Ammon's horn (tissue), 1 donor: ENCODE measurements at places on chromosomes 13 and 19.

DNA sequence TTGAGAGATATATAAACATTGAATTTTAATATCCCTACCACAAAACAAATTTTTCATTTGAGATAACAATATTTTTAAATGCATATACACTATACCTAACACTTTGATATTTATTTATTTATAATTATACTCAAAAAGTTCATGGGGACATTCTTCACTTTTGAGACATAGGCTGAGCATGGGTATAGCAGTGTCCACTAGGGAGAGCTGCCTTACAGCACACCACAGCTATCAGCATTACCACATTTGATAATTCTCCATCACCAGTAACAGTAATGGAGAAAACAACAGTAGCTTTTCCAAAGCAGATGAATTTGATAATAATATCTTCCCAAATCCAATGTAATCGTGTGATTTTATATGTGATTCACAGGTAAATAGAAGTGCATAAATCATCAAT lies 626.1 kb downstream of the DACH1 start:
- DNase-seq: peak; percentile 9

GRCh38 chr19:2260341-2260805 lies 4.2 kb upstream of the JSRP1 start:
- no peak for DNase-seq

DNA sequence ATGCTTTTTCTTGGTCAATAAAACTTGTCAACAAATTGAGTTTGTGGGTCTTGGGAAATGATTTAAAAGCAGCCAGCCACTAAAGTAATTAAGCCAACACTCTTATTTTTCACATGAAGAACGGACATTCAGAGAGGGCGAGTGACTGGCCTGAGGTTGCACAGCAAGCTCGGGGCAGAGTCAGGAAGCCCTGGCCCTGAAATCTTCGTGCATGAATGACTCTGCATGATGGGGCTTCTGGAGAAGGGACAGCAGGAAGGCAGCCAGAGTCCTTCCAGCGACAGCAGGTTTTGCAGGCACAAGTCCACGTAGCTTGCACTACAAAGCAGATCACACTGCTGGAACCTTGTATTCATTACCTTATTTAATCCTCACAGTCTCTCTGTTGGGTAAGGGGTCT lies 232.5 kb downstream of the ZNF536 start:
- no peak for DNase-seq

DNA sequence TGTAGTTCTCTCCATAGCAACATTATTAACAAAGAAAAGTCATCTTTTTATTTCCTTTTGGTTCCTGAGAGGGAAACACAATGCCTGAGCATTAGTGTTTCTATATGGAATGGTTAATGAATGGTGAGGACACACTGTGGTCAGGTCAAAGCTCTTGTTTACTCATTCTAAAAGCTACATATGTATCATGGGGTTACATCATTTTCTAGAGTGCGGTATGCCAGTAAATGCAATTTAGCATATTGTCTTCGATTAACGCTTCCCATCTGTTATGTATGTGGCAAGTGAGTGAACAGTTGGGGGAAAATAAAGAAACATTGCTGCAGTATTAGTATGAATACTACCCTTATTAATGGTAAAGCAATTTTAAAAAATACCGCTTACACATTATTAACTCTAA lies 1152.2 kb upstream of the SPRY2 start:
- DNase-seq: no peak

DNA sequence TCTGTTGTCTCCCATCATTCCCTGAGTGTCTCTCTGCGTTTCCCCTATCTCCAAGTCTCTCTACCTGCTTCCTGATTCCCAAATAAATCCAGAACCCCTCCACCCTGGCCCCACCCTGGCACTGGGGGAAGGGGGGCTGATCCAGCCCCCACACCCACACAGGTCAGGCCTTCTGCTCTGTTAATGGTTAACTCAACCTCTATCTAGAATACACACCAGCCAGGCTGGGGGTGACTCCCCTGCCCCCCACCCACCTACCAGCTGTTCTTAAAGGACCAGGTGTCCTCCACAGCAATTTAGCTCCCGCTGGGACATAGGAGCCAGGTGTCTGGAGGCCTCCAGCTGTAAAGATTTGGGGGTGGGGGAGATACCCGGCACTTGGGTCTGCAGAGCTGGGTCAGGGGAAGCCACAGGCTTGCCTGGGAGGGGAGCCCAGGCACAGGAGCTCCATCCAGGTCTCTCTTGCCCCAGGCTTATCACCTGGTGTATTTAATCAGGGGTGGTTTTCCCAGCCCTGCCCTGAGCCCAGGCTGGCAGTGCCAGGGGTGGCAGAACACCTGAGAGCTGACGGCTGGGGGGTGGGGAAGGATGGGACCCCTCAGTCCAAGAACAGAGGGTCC lies 3.9 kb downstream of the IRF2BP1 start:
- DNase-seq: no peak
